GM13976 (cell line): ENCODE measurements at places on chromosomes 3 and 15.

- no peak for DNase-seq
Measured at GRCh38 chr3:154122552-154122911, 1.3 kb downstream of the ARHGEF26 start.

GRCh38 chr3:99012051-99012450 is 110.6 kb upstream of the DCBLD2 start:
- DNase-seq = peak; percentile 56

- DNase-seq = no peak
Measured at GRCh38 chr3:55159711-55160110, 231.9 kb upstream of the LRTM1 start.

- no peak for DNase-seq
Measured at GRCh38 chr3:73490453-73491286, 134.1 kb downstream of the PDZRN3 start.

- DNase-seq = peak; percentile 17
Measured at GRCh38 chr15:72168131-72168807, 29.3 kb downstream of the GRAMD2A start.
